ENCODE measurements at places on chromosomes 6 and 20. TPM values are rescaled to one million over a fixed set of nuclear protein-coding genes. Genes with fewer than 3 reads are reported as not detected.

- H3K4me3 ChIP-seq, result no peak overlapping the region
- H3K27me3 ChIP-seq, result no peaks in the 10 kb centered on the region
- no peak for DNase-seq
- H3K4me1 ChIP-seq, result peaks cover 12% of the 10 kb centered on the region
Measured at GRCh38 chr6:79232696-79233462, 1.6 kb downstream of the HMGN3 start.

DNA sequence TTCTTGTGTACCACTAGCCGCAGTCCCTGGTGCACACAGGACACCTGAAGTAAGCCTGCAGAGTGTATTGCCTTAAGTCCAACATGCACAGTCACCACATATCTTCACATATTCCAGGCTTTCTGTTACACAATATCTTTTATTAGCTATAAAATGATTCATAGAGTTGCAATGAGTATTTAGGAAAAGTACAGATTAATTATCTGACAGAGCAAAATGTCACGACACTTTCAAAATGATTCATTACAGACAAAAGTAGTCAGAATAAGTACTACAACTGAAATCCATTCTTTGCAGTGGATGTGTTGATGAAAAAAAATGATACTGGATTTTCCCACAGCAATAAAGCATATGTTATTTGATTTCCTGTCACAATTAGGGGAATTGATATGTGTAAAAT lies 199.5 kb upstream of the ASCC3 start:
- H3K4me1 ChIP-seq, result no peaks in the 10 kb centered on the region
- H3K4me3 ChIP-seq, result no peak overlapping the region
- DNase-seq, result no peak
- H3K27me3 ChIP-seq, result no peaks in the 10 kb centered on the region
- no peak overlapping the region for H3K27ac ChIP-seq
- H3K36me3 ChIP-seq, result no peaks in the 10 kb centered on the region

DNA sequence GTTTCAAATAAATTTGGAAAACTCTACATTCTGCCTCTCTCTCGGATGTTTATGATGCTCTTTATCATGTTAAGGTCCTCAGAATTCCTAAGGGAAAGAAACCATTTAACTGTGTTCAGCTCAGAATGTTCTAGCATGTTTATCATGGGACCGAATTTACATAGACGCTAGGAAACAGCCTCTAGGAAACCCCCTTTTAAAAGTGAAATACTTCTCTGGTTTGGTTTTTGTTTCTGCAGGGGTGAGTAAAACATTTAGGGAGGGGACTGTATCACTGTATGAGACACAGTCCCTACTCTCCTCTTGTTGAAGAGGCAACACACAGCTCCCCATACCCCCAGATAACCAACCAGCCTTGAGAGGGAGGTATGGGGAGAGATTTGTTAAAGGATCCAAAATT lies 267.6 kb upstream of the SUPT3H start:
- no peak overlapping the region for H3K27ac ChIP-seq
- H3K4me3 ChIP-seq, result no peak overlapping the region
- H3K27me3 ChIP-seq, result no peaks in the 10 kb centered on the region
- DNase-seq, result no peak
- H3K4me1 ChIP-seq, result peaks cover 4% of the 10 kb centered on the region

- H3K27me3 ChIP-seq, result no peaks in the 10 kb centered on the region
- DNase-seq, result no peak
- no peak overlapping the region for H3K27ac ChIP-seq
- no peaks in the 10 kb centered on the region for H3K4me1 ChIP-seq
- H3K4me3 ChIP-seq, result no peak overlapping the region
Measured at GRCh38 chr6:14380086-14380820, 262.7 kb downstream of the CD83 start.

- peak overlapping the region; percentile 37 for H3K4me3 ChIP-seq
- no peak for DNase-seq
- H3K36me3 ChIP-seq, result peaks cover 5% of the 10 kb centered on the region
- H3K4me1 ChIP-seq, result peaks cover 10% of the 10 kb centered on the region
Measured at GRCh38 chr6:89830170-89830809, 610 bp downstream of the CASP8AP2 start.

DNA sequence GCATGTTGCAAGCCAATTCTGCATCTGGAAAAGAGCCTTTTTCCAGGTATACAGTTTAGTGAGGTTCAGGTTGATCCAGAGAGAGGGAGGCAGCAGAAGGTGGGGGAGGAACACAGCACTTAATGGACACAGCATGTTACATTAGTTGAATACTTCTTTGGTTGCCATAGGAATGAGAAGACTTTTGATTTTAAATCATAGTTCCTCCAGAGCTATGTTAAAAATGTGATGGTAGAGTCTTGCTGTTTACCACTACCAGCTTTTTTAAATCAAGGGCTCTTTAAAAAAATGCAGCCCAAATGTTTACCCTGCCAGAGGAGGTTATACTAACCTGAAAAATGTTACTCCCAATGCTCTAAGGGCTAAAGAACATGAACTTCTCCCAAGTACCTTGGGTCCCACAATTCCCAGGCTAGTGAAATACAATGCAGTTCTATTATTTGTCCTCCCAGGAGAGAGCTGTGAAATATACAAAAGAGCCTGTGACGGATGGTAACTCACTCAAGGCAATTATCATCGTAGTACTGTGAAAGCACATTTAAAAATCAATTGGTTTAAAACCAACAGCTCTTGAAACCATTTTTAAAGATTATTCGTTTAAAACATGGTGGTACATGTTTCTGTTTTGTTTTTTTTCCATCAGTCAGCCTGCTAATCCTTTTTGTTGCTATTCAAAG lies 6.9 kb upstream of the PHACTR1 start:
- no peak overlapping the region for H3K27ac ChIP-seq
- DNase-seq, result no peak
- no peaks in the 10 kb centered on the region for H3K4me1 ChIP-seq
- H3K36me3 ChIP-seq, result no peaks in the 10 kb centered on the region
- no peaks in the 10 kb centered on the region for H3K27me3 ChIP-seq
- no peak overlapping the region for H3K4me3 ChIP-seq

DNA sequence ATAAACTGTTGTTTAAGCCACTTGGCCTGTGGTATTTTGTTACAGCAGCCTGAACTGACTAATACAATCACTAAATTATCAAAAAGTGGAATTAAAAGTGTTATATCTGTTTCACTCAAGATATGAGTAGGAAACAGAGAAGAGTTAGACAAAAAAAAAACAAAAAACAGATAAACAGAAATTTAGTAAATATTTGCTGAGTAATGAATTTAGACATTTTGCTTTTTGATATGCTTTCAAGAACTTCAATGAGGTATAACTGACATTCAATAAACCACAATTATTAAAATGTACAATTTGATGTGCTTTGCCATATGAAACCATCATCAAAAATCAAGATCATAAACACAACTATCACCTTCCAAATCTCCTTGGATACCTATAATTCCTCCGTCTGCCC lies 369.2 kb downstream of the PAX1 start:
- no peaks in the 10 kb centered on the region for H3K36me3 ChIP-seq
- DNase-seq, result no peak
- H3K4me3 ChIP-seq, result no peak overlapping the region
- no peaks in the 10 kb centered on the region for H3K27me3 ChIP-seq
- H3K4me1 ChIP-seq, result no peaks in the 10 kb centered on the region

- no peak for DNase-seq
Measured at GRCh38 chr20:7856756-7857155, 83.5 kb downstream of the HAO1 start.

- no peak overlapping the region for H3K27ac ChIP-seq
- H3K36me3 ChIP-seq, result no peaks in the 10 kb centered on the region
- H3K4me1 ChIP-seq, result no peaks in the 10 kb centered on the region
Measured at GRCh38 chr6:167396659-167397490, 72.0 kb downstream of the TTLL2 start.

DNA sequence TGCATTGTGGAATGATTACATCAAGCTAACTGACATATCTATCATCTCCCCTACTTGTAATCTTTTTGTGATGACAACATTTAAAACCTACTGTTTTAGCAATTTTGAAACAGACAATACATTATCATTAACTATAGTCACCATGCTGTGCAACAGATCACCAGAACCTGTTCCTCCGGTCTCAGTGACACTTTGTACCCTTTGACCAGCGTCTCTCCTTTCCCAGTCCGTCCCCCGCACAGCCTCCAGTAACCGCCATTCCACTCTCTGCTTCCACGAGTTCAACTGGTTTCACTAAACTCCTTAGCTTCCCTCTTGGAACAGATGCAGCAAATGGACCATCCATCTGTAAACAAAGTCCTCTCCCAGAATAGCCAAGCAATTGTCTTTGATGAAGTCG lies 21.8 kb downstream of the LRP11 start:
- peaks cover 19% of the 10 kb centered on the region for H3K4me1 ChIP-seq
- H3K27me3 ChIP-seq, result no peaks in the 10 kb centered on the region
- DNase-seq, result no peak
- H3K4me3 ChIP-seq, result no peak overlapping the region
- no peak overlapping the region for H3K27ac ChIP-seq

DNA sequence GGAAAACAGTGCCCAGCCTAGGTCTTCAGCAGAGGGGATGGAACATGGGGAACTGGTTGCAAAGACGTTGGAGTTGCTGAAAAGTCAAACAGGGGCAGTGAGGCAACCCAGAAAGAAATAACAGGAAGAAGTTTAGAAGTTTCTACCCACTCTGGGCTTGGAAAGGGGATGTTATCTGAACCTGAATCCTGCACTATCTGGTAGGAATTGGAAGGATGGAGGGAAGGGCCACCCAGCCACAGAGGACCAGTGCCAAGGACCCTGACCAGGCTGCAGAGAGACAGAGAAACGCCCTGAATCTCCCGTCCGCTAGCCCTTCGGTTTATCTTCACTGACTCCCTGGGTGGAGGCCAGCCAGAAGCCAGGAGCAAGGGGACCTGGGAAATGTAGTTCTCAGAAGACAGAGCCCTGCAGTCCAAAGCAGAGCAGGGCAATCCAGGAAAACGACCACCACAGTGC lies 217.3 kb upstream of the RREB1 start:
- no peaks in the 10 kb centered on the region for H3K27me3 ChIP-seq
- H3K4me3 ChIP-seq, result no peak overlapping the region
- H3K4me1 ChIP-seq, result no peaks in the 10 kb centered on the region
- DNase-seq, result peak; percentile 17

DNA sequence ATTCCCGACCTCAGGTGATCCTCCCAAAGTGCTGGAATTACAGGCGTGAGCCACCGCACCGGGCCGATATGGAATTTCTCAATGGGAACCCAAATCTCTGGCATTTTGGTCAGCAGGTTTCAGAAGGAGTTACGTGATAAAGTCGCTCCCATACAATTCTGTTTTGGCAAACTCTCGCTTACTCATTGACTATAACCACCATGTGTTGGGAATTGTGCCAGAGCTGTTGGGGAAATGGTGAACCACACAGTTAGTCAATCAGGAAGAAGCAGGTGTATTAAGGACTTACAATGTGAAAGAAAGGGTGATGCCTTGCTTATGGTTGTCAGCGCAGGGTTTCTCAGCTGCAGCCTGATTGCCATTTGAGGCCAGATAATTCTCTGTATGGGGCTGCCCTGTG lies 410.5 kb downstream of the QKI start:
- no peak overlapping the region for H3K27ac ChIP-seq
- no peaks in the 10 kb centered on the region for H3K27me3 ChIP-seq
- no peaks in the 10 kb centered on the region for H3K36me3 ChIP-seq
- no peak for DNase-seq

DNA sequence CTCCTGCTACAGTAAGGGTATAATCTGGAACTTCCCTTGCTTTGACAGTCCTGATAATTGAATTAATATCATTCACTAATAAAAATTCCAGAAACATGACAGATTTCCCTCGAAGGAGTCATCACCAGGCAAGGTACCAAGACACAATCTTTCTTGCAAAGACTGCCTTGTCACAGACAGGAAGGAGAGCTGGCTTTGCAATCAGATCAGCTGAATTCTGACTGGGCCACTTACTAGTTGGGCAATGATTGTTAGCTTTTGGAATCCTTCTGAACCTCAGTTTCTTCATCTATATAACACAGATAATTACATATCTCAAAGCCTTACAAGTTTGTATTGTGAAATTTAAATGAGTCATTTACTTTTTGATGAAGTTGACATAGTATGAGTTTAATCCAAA lies 344.2 kb downstream of the RFPL4B start:
- peaks cover 11% of the 10 kb centered on the region for H3K4me1 ChIP-seq
- no peak for DNase-seq
- no peaks in the 10 kb centered on the region for H3K36me3 ChIP-seq
- no peak overlapping the region for H3K27ac ChIP-seq
- H3K4me3 ChIP-seq, result no peak overlapping the region

GRCh38 chr6:16163066-16163465 lies 34.2 kb downstream of the MYLIP start:
- DNase-seq, result no peak
- no peaks in the 10 kb centered on the region for H3K27me3 ChIP-seq
- no peaks in the 10 kb centered on the region for H3K36me3 ChIP-seq
- peaks cover 23% of the 10 kb centered on the region for H3K4me1 ChIP-seq
- H3K4me3 ChIP-seq, result no peak overlapping the region

DNA sequence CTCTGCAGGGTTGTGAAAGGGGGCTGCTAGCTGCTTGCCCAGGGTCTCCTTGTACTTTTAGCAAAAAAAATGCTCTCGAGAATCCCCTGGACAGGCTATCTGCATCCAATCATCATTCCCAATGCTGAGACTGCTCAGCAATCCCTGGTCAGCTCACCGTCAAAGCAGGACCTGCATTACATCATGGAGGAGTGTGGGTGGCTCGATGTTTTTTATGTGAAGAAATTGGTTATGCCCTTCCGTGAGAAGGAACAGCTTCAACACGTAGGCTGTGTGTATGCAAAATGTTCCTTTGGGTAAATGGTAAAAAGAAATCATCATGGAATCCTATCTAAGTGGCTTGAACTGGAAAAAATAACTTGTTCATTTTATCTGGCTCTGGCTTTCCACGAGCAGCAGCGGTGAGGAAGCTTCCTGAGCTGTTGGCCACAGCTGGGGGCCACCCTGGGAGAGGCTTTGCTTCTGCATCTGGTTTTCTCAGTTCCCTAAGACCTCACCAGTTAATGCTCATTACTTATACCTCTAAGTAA lies 111.4 kb downstream of the FYN start:
- H3K4me3 ChIP-seq, result no peak overlapping the region
- H3K27ac ChIP-seq, result peak overlapping the region; percentile 1
- no peaks in the 10 kb centered on the region for H3K36me3 ChIP-seq
- peaks cover 47% of the 10 kb centered on the region for H3K4me1 ChIP-seq
- H3K27me3 ChIP-seq, result no peaks in the 10 kb centered on the region

DNA sequence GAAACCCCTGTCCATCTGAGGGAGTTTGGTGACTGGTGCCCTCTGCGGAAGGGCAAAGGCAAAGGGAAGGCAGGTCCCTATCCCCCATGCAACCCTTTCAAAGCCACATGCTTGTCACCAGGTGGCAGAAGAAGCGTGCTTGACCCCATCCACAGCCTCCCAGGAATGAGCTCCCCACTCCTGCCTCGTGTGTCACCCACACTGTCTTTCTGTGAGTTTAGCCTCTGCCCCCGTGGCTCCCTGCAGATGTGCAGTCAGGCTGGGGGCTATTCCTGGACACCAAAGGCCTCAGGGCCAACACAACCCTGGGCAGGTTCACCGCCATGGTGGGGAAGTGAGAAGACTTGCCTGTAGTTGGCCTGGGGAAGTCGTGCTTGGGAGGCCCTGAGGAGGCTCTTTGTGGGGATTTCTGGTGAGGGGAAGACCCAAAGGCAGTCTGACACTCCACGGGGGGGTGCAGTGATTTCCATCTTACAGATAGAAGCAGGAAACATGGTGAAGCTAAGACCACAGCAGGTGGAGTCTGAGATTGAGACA lies 16.6 kb upstream of the PCMTD2 start:
- no peaks in the 10 kb centered on the region for H3K36me3 ChIP-seq
- H3K4me1 ChIP-seq, result no peaks in the 10 kb centered on the region
- H3K27me3 ChIP-seq, result no peaks in the 10 kb centered on the region

Gene ZNF318
- 32.4 TPM for total RNA-seq

Gene LPA
- not detected for total RNA-seq

Gene MYMX
- not detected for total RNA-seq

Gene NFKBIE
- total RNA-seq, result 16.5 TPM

Gene GJA10
- not detected for total RNA-seq

Gene ABT1
- 14.5 TPM for total RNA-seq

Gene ADGRG6
- total RNA-seq, result 10.5 TPM

Gene PAK5
- total RNA-seq, result 0.13 TPM

Gene PHACTR1
- 8.6 TPM for total RNA-seq

Gene FAM217A
- total RNA-seq, result not detected

Gene RWDD2A
- 5.7 TPM for total RNA-seq

Gene KIF25
- not detected for total RNA-seq

Data from thyroid gland (tissue), 4 donors.